ENCODE measurements at places on chromosomes 1 and 21.

- DNase-seq, result no peak
Measured at GRCh38 chr1:117678246-117678977, 72.6 kb downstream of the TENT5C start.

DNA sequence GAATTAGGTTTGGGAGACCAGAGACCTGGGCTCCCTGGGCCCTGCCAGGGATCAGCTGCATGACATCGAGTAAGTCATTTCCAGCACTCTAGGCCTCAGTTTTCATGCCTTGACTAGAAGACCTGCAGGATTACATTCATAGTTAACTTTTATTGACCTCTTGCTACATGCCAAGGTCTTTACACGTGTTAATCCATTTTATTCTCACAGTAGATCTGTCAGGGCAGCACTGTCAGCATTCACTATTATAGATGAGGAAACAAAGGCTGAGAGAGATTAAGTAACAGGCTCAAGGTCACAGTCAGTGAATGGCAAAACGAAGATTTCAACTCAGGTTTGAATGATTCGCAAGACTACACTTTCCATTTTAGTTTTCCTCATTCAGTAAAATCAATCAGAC is 37.0 kb downstream of the PGM1 start:
- no peak for DNase-seq

- DNase-seq, result no peak
Measured at GRCh38 chr1:206000641-206001339, 2.4 kb downstream of the RAB7B start.

DNA sequence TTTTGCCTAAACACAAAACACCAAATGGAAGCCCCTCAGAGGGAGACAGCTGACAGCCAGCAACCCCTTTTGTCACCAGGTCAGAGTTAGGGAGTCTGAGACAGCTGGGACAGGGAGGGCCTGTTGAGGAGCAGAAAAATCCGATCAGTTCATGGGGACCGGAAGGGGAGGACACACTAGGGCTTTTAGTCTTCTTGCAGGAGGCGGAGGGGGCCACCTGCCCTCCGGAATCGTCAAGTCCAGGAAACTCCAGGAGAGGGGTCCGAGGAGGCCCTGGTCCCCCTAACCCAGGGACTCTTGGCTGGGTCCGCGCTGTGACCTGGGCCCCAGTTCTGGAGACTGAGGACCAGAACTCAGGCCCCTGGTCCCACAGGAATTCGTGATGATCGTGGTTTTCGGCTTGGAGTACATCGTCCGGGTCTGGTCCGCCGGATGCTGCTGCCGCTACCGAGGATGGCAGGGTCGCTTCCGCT is 34.2 kb downstream of the KCNQ4 start:
- DNase-seq, result no peak

- peak; percentile 96 for DNase-seq
Measured at GRCh38 chr1:65820983-65821382, 28.3 kb downstream of the PDE4B start.

- DNase-seq, result no peak
Measured at GRCh38 chr1:54996869-54997710, 1.6 kb upstream of the BSND start.

GRCh38 chr1:53605181-53605580 is 133.8 kb downstream of the GLIS1 start:
- no peak for DNase-seq

GRCh38 chr1:231335663-231336602 is 1.7 kb downstream of the EXOC8 start:
- no peak for DNase-seq

- no peak for DNase-seq
Measured at GRCh38 chr1:212021563-212021962, 13.8 kb downstream of the INTS7 start.

- no peak for DNase-seq
Measured at GRCh38 chr1:167430134-167430848, 88.0 kb downstream of the CD247 start.

- peak; percentile 19 for DNase-seq
Measured at GRCh38 chr1:89842567-89843272, 21.9 kb downstream of the LRRC8D start.

- DNase-seq, result no peak
Measured at GRCh38 chr21:45037986-45038385, 36.4 kb upstream of the ADARB1 start.

DNA sequence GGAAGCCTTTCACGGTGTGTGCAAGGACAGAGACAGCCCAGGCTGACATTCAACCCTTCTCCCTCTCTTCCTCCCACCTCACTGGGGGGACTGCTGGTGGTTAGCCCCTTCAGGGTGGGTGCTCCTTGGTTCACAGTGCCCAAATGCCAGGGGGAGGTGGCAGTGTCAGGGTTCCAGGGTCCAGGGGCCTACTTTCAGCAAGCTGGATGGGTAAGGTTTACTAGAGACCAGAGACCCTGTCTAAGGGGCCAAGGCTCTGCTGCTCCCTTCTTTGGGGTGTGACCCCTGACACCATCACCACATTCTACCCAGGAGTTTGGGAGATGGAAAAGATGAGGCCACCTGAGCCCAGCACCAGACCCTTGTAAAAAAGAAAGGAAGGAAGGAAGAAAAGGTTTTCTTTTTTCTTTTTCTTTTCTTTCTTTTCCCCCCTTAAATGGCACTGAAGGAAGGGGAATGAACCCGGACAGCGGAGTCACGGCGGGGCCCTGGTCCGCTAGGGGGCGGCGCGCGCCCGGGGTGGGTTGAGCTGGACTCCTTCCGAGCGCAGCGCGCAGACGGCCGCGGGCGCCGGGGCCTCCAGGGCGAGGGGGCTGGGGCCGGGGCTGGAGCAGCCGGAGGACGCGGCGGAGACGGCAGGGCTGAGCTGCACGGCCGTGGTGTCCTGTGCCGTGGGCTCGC is 18.8 kb downstream of the KNCN start:
- DNase-seq, result peak; percentile 49

DNA sequence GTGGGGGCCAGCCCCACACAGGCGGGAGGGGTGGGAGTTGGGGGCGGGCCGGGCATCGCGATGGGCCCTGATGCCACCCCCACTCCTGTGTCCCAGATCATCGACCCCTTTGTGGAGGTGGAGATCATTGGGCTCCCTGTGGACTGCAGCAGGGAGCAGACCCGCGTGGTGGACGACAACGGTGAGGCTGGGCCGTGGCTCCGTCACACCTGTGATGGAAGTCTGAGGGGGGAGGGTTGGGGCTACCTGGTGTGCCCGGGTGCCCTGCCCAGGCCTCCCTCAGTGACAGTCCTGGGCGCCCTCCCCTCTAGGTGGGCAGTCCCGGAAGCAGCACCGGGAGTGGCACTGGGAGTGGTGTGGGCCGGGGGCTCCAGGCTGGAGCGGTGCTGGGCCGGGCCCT is 22.6 kb downstream of the PLCH2 start:
- no peak for DNase-seq

DNA sequence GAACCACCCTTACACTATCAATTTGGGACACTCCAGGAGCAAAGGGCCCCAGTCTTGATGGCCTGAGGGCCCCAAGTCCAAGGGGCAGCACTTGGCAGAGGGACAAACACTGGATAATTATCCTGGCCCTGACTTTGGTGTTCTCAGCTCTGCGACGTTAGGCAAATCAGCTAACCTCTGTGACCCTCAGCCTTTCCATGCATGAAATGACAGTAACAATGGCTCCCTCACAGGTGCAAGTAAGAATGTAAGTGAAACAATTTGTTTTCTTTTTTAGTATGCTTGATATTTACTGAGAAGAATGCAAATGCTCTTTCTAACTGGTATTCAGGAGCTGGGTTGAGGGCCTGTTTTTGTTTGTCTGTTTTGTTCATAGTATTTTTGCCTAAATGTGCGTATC is 61.6 kb upstream of the PRDX6 start:
- DNase-seq, result no peak

GRCh38 chr1:226702318-226702956 is 36.6 kb downstream of the ITPKB start:
- peak; percentile 95 for DNase-seq

DNA sequence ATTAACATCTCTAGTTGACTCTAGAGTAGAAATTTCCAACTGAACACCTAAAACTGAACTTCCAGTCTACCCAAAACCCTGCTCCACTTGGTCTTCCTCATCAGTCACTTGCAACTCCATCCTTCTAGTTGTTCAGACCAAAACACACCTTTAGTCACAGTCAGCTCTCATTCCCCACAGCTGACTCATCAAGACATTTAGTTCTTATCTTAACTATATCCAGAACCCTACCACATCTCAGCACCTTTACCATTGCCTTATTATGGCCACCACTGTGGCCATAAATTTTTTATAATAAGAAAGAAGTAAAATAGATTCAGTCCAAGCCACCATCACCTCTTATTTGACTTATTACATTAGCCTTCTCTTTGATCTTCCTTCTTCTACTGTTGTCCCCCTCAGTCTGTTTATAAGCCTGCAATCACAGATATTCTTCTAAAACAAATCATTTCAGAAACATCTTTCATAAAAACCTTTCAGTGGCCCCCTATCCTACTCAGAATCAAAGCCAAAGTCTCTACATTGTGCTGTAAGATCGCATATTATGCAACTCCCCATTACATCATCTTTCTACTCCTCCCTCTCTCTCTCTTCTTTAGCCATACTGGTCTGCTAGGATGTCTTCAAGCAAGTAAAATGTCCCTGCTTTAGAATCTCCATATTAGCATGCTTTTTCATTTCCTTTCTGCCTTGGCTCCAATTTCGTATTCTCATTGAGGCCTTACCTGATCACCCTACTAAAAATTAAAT is 275.9 kb downstream of the LRRC40 start:
- DNase-seq, result no peak

GRCh38 chr21:34012640-34013039 is 60.7 kb upstream of the MRPS6 start:
- no peak for DNase-seq

GRCh38 chr21:39051588-39051949 is 131.7 kb downstream of the PSMG1 start:
- no peak for DNase-seq

DNA sequence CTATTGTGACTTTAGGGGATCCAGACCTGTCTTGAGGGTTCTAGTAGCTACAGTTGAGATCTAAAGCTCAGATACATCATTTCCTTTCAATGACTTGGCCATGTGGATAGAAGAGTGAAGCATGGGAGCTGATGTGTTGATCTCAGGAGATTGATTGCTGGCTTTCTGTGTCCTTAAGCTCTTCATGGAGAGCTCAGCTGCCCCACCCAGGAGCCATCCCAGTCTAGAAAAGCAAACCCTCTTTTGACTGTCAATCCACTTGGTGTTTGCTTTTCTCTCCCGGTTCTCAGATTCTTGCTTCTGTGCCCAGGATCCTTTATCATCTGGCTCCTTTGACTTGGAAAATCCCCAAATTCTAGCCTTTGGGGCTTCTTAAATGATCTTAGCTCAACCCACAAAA is 87.2 kb downstream of the ATP1A1 start:
- no peak for DNase-seq

DNA sequence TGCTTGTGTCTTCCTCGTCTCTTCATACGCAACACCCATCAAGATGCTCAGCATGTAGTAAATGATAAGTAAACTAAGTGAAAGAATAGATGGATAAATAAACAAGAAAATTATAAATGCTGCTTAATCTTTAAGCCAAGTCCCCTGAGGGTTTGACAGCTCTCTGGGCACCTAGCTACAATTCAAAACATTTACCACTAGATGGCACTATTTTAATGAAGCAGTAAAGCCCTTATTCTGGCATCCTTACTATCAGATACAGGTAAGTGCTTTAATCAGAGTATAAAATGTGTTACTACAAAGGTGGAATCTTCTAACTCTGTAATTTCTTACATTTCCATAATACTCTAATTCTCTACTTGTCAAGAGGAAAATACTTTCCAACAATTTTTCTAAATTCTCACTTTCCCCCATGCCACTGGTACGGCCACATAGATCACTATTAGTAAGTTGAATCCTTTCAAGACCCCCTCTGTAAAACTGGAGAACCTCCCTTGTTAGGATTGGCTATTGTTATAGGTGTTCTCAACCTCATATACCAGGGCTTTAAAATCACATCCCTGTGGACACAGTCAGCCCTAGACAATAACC is 137.8 kb downstream of the BARHL2 start:
- peak; percentile 3 for DNase-seq

DNA sequence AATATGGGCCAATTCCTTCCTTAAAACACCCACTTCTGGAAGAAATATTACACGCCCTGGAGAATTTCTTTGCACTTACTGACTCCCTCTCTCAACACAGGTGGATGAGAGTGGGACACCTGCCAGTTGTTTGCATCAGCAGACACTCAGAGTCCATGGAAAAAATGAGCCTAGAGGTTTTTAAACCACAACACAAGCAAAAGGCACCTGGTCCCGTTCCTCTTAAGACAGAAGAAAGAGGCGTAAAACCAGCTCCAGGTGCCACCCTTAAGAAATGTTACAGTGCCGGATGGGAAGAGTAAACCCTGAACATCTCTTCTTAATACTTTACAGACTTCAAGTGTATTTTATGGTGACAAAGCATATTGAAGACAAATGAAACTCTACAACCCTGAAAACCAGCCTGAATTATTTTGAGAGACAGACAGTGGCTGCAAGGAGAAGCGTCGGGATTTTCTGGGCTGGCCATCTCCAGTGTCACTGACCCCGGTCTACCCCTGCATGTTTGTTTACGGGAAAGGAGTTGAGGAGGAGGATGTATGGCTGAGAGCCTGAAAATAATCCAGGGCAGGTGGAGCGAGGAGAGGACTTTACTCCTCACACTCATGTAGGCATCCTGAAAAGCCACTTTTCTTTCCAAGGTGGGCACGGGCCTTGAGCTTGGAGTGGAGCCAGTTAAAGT is 7.8 kb upstream of the RIPK4 start:
- DNase-seq, result no peak

DNA sequence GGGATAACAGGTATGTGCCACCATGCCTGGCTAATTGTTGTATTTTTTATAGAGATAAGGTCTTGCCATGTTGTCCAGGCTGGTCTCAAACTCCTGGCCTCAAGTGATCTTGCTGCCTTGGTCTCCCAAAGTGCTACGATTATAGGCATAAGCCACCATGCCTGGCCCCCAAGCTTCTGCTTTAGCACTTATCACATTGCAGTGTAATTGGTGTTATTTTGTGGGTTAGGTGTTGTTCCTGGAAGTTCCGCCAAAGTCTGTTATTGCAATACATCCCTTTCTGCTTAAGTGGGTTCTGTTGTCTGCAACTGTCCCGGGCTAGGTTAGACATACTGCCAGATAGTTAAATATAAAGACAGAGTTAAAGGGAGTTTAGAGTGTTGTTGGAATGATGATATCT is 3.4 kb downstream of the ZCCHC17 start:
- DNase-seq, result no peak

DNA sequence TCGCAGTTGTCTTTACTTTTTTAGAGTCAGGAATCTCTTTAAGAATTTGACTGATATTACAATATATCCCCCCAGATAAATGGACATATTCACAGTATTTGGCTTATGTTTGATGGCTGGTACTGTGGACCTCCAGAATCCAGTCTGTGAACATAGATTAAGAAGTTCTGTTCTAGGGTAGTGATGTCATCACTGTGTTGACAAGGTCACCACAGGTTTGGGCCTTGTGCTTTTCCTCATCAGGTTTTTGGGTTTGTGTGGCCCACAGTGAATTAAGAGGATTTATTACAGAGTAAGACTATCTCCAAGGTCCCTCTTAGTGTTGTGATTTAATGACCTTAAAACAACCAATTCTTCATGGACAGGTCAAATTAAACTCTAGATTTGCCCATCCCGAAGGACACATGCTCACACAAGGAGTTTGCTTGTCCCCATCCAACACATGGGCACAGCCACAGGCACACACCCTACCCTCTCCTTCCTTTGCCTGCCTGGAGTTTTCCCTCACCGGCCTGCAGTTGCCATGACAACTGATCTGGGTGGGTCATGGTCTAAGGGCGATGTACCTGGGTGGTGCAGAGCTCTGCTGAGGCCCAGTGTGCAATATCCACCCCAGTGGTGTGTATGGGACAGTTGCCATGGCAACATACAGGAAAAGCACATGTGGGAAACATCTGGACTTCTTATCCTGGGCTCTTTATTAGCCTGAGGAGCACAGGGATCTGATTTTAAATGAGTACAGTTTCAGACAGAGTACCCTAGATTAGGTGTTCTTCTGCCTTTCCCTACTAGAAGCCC is 98.6 kb downstream of the NAV1 start:
- DNase-seq, result peak; percentile 86

Measured in fibroblast of gingiva (primary cell).